ENCODE measurements at places on chromosomes 4 and X.

- no peak overlapping the region for H3K27ac ChIP-seq
- H3K27me3 ChIP-seq, result peaks cover 43% of the 10 kb centered on the region
- no peak for DNase-seq
- H3K4me3 ChIP-seq, result no peak overlapping the region
- H3K4me1 ChIP-seq, result no peaks in the 10 kb centered on the region
- H3K36me3 ChIP-seq, result no peaks in the 10 kb centered on the region
Observed at GRCh38 chr4:10153161-10153560, 36.6 kb upstream of the WDR1 start.

DNA sequence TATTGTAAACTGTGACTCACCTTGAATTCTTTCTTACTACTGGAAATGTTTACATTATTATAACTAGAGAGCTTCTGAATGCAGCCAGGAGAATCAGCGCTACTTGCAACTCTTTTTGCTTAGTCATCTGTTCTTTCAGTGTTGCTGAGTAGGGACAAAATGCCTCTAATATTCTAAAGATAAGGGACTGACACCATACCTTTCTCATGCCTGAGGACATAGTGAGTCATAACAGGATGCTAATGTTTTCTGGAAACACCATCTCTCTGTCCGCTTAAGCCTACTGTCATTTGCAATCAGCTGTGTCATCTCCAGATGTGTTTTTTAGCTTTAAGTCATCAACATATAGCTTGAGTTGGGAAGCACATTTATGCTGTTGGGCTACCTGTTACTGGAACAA, 108.3 kb downstream of the QRFPR start:
- no peaks in the 10 kb centered on the region for H3K36me3 ChIP-seq
- peak; percentile 8 for DNase-seq
- no peak overlapping the region for H3K27ac ChIP-seq
- H3K27me3 ChIP-seq, result no peaks in the 10 kb centered on the region
- H3K4me3 ChIP-seq, result no peak overlapping the region
- no peaks in the 10 kb centered on the region for H3K4me1 ChIP-seq

DNA sequence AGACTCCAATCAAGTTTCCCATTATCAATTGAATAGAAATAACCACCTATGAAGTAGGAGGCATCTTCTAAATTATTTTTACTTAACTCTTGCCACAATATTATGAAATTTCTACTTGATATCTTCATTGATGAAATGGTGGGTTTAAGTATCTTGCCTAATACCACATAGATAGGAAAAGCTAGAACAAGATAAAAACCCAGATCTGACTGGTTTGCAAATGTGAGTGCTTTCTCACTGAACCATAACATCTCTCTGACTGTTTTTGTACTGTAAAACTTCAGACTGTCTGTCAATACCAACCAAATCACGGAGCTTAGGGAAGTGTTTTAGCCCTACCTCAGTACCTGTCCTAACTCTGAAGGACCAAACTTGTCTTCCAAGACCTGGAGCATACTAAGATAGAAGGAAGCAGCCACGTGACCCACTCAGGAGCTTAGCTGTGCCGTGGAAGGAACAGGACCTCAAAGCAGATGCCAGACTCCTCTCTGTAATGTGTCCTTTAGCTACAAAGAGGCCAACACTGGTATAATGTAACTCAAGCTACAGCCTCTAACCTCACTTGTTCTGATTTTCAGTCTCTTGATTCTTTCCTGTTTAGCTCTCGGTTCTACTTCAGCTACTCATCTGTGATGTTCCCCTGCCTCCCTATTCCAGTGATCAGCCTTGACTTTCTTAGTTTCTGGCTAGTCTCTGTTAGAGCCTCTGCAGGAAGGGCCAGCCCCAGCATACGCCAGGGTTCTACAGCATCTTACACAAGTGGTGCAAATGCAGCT, 84.4 kb downstream of the LRP2BP start:
- no peaks in the 10 kb centered on the region for H3K4me1 ChIP-seq
- no peak overlapping the region for H3K4me3 ChIP-seq
- no peak for DNase-seq
- H3K36me3 ChIP-seq, result no peaks in the 10 kb centered on the region
- H3K27ac ChIP-seq, result no peak overlapping the region

DNA sequence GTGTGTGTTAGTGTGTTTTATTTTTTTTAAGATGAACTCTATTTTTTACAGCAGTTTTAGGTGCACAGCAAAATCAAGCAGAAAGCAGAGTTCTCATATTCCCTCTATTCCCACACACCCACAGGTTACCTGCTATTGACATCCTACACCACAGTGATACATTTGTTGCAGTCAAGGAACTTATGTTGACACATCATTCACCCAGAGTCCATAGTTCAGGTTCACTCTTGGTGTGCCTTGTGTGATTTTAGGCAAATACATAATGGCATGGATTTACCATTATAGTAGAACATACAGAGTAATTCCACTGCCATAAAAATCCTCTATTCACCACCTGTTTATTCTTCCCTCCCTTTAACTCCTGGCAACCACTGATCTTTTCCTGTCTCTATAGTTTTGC, 28.7 kb downstream of the DIAPH2 start:
- peaks cover 3% of the 10 kb centered on the region for H3K4me1 ChIP-seq
- no peaks in the 10 kb centered on the region for H3K27me3 ChIP-seq
- no peak overlapping the region for H3K4me3 ChIP-seq
- H3K36me3 ChIP-seq, result no peaks in the 10 kb centered on the region
- H3K27ac ChIP-seq, result no peak overlapping the region

DNA sequence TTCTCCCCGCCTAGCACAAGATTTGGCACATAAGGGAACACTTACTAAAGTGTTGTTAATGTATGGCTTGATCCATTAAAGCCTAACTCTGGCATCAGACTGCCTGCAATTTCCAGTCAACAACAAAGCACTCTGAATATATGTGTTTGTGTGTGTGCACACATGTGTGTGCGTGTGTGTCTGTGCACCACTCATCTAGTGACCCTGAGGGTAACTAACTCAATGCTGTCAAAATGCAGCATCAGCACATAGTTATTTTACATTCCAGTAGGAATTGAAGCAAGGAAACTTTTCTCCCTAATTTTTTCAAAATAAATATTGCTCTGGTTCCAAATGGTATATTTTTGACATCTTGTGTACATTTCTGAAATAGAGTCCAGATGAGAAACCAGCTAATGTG, 94.4 kb downstream of the SHROOM4 start:
- DNase-seq, result no peak
- no peaks in the 10 kb centered on the region for H3K36me3 ChIP-seq
- no peak overlapping the region for H3K4me3 ChIP-seq
- no peak overlapping the region for H3K27ac ChIP-seq

DNA sequence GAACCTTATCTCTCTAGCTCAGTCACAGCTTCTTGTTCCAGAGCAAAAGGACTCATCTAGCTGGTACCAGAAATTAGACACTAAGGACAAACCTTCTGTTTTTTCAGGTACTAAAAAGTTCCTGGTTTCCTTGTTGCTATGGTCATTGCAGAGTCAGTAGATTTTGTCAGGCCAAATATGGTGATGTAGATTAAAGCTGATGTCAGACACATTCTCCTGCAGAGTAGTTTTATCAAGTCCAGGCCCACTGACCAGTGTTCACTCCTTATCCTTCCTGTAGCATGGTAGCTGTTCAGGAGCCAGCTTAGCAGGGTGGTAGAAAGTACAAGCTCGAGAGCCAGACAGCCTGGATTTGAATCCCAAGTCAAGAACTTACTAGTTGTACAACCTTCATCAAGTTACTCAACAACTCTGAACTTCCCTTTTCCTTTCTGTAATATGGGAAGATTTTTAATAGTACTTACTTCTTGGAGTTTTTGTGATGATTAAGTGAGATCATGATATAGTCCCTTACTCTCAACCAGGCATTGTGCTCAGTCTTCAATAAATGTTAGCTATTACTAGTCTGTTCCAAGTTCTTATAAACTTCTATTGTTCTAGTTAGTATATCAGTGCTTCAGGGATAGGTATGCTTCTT, 17.9 kb downstream of the OCRL start:
- no peaks in the 10 kb centered on the region for H3K4me1 ChIP-seq
- H3K4me3 ChIP-seq, result no peak overlapping the region
- H3K36me3 ChIP-seq, result peaks cover 6% of the 10 kb centered on the region

DNA sequence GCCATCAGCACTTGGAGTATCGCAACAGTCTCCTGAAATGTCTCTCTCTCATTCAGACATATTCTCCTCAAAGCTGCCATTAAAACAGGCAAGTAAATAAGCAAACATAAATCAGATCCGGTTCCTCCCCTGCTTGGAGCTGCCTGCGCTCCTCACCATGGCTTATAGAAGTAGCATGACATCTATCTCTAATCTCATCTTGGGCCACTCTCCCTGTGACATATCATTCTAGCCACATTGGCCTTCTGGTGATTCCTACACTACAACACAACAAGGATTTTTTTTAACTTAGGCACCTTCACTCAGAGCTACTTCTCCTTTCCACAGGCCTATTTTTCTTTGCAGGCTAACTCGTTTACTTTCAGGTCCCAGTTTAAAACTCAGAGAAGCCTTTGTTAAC, 387.9 kb downstream of the ARHGAP24 start:
- H3K4me1 ChIP-seq, result no peaks in the 10 kb centered on the region
- no peak overlapping the region for H3K4me3 ChIP-seq

- DNase-seq, result no peak
- no peaks in the 10 kb centered on the region for H3K27me3 ChIP-seq
Observed at GRCh38 chr4:104425948-104426347, 68.7 kb downstream of the CXXC4 start.

DNA sequence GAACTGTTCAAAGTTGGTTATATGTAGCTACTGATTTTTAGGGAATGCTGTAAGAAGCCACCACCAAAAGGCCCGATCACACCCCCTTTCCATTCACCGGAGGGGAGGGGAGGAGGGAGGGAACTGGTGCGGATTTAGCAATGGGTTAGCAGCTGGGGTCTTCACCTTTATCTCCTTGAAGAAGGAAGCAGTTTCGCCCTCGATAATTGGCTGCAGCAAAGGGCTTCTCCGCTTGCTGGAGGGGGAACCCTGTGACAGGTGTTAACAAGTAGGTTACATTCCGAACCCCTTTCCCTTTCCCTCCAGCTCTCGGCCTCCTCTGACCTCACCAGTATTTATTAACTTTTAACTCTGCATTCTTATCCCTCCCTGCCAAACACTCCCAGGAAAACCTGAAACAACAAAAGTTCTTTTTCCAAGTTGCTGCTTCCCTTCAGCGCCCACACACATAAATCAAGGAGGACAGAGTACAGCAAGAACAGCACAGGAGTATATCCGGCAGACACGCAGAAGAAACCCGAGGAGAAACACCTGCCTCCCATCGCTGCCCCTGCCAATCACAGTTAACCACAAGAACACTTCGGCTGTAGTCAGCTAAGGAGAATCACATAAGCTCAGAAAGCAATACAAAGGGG, 39.8 kb upstream of the NAP1L5 start:
- no peak overlapping the region for H3K27ac ChIP-seq
- no peak overlapping the region for H3K4me3 ChIP-seq
- H3K27me3 ChIP-seq, result no peaks in the 10 kb centered on the region
- H3K4me1 ChIP-seq, result no peaks in the 10 kb centered on the region
- no peaks in the 10 kb centered on the region for H3K36me3 ChIP-seq
